CD4-positive, alpha-beta T cell (primary cell): ENCODE measurements at places on chromosomes 4 and X. TPM values are rescaled to one million over a fixed set of nuclear protein-coding genes. Genes with fewer than 3 reads are reported as not detected.
A peak's percentile ranks its signal among the peaks of the same experiment; 100 is the strongest.

Gene CFAP99
- 0.17 TPM for total RNA-seq

Gene RAB9A
- total RNA-seq, result 21.4 TPM

Gene SUPT20HL1
- total RNA-seq, result not detected

Gene CLCN3
- total RNA-seq, result 9.2 TPM

Gene GYG2
- not detected for total RNA-seq

Gene RHOXF1
- total RNA-seq, result not detected

Gene RRAGB
- total RNA-seq, result 7.0 TPM

Gene TCEAL6
- total RNA-seq, result not detected

Gene ADAD1
- total RNA-seq, result not detected

- no peak overlapping the region for H3K27ac ChIP-seq
- no peaks in the 10 kb centered on the region for H3K36me3 ChIP-seq
- no peaks in the 10 kb centered on the region for H3K27me3 ChIP-seq
- no peaks in the 10 kb centered on the region for H3K4me1 ChIP-seq
- DNase-seq, result no peak
These were observed 842.2 kb downstream of the STIM2 start for GRCh38 chr4:27702730-27703431.

- no peaks in the 10 kb centered on the region for H3K36me3 ChIP-seq
- no peaks in the 10 kb centered on the region for H3K4me1 ChIP-seq
- no peak overlapping the region for H3K4me3 ChIP-seq
- no peaks in the 10 kb centered on the region for H3K27me3 ChIP-seq
- no peak for DNase-seq
These were observed 432.2 kb downstream of the PDGFC start for GRCh38 chr4:156539376-156539775.

DNA sequence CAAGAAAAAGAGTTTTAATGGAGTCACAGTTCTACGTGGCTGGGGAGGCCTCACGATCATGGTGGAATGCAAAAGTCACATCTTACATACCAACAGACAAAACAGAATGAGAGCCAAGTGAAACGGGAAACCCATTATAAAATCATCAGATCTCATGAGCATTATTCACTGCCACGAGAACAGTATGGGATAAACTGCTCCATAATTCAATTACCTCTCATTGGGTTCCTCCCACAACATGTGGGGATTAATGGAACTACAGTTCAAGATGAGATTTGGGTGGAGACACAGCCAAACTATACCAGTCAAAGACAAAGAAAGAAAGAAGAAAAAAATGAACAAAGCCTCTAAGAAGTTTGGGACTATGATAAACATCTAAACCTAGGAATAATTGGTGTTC is 158.9 kb downstream of the GC start:
- peaks cover 3% of the 10 kb centered on the region for H3K27me3 ChIP-seq
- DNase-seq, result no peak
- H3K36me3 ChIP-seq, result no peaks in the 10 kb centered on the region
- H3K4me3 ChIP-seq, result no peak overlapping the region
- H3K27ac ChIP-seq, result no peak overlapping the region

DNA sequence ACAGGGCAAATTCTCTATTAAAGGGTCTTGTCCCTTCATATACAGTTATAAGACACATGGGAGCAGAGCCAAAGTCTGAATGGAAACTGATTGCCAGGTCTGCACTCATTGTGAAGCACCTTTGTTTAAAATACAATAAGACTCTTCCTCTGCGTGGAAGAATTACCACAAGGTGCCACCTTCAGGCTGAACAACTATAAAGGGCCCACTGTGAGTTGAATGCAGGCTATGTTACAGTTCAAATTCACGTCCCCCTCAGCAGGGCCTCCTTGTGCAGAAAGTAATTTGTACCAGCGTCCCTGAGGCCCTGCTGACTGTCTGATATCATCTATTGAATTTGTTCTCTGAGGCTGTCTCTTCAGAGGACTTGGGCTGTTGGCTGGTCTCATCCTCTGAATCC is 225.8 kb upstream of the TEX13C start:
- no peak overlapping the region for H3K4me3 ChIP-seq
- DNase-seq, result no peak
- no peaks in the 10 kb centered on the region for H3K36me3 ChIP-seq
- no peaks in the 10 kb centered on the region for H3K4me1 ChIP-seq
- H3K27me3 ChIP-seq, result no peaks in the 10 kb centered on the region

GRCh38 chr4:159027535-159027934 is 75.3 kb upstream of the RAPGEF2 start:
- no peak overlapping the region for H3K27ac ChIP-seq
- no peaks in the 10 kb centered on the region for H3K27me3 ChIP-seq
- H3K4me1 ChIP-seq, result no peaks in the 10 kb centered on the region
- no peak for DNase-seq
- no peak overlapping the region for H3K4me3 ChIP-seq

DNA sequence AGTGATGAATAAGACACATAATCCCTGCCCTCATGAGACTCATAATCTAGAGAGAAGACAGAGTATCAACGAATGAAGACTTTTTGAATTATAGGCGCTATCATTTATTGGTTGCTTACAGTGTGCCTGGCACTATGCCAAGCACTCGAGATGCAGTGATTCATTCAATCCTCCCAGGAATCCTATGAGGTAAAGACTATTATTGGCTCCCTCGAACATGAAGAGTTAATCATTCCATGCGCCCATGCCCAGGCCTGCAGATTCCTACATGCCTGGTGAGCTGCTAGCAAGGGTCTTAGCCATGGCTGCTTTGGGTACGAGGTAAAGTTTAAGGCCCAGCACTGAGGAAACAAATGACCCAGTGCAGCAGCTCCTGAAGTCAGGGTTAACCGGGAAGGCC is 47.0 kb downstream of the TEX13B start:
- no peak overlapping the region for H3K27ac ChIP-seq
- H3K36me3 ChIP-seq, result no peaks in the 10 kb centered on the region
- no peaks in the 10 kb centered on the region for H3K4me1 ChIP-seq
- H3K4me3 ChIP-seq, result no peak overlapping the region
- peaks cover 5% of the 10 kb centered on the region for H3K27me3 ChIP-seq

GRCh38 chr4:48490012-48490679 is at the start of gene ZAR1:
Gene ZAR1, plus strand, starts transcription at chr4:48490252. Its CDS starts 40 bp downstream, at chr4:48490292.
- H3K36me3 ChIP-seq, result no peaks in the 10 kb centered on the region
- H3K4me3 ChIP-seq, result peak within 1 kb of the TSS; percentile 11
- peaks cover 27% of the 10 kb centered on the region for H3K27me3 ChIP-seq

GRCh38 chr4:81257021-81257420 is 42.0 kb upstream of the PRKG2 start:
- H3K27ac ChIP-seq, result no peak overlapping the region
- no peaks in the 10 kb centered on the region for H3K36me3 ChIP-seq
- no peak for DNase-seq
- H3K27me3 ChIP-seq, result peaks cover 3% of the 10 kb centered on the region

- H3K36me3 ChIP-seq, result no peaks in the 10 kb centered on the region
- H3K4me1 ChIP-seq, result no peaks in the 10 kb centered on the region
- no peak overlapping the region for H3K27ac ChIP-seq
- no peak overlapping the region for H3K4me3 ChIP-seq
- no peak for DNase-seq
These were observed 13.4 kb upstream of the PLCXD1 start for GRCh38 chrX:267771-268261.

DNA sequence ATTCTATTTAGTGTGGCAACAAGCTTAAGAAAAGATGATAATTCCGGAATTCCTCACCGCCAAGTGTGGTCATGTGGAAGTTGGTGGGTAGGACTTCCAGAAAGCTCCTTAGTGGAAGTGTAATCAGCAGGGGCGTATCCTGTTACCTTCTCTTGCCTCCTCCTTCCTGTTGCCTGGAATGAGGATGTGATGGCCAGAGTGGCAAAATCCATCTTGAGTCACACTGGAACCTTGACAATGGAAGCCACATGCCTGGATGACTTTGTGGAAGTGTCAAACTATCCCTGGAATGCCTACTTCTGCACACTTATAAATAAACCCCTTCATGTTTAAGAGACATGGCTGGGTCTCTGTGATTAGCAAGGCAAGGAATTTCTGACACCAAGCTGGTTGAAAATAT is 191.0 kb downstream of the PRDM5 start:
- no peak overlapping the region for H3K4me3 ChIP-seq
- DNase-seq, result no peak
- no peak overlapping the region for H3K27ac ChIP-seq
- H3K27me3 ChIP-seq, result no peaks in the 10 kb centered on the region
- no peaks in the 10 kb centered on the region for H3K4me1 ChIP-seq
- H3K36me3 ChIP-seq, result no peaks in the 10 kb centered on the region

- no peak for DNase-seq
- H3K27me3 ChIP-seq, result no peaks in the 10 kb centered on the region
These were observed 45.0 kb upstream of the STOX2 start for GRCh38 chr4:183860119-183860518.

DNA sequence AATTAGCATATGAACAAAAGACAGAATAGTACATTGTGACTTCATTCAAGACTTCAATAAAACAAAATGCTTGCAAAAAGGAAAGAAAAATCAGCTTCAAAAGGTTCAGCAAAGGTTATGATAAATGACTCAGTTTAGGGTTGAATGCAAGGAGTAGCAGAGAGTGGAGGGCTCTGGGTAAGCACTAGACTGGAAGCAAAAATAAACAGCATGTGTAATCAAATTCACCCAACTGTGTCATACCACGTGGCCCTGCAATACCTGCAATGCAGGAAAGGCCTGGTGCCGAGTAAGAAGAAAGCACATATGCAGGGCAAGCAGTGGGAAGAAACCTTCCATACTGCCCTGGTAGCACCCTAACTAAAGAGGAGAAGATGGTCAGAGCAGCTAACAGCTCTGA is 88.7 kb downstream of the ATP11C start:
- no peaks in the 10 kb centered on the region for H3K27me3 ChIP-seq
- H3K27ac ChIP-seq, result no peak overlapping the region
- no peak overlapping the region for H3K4me3 ChIP-seq
- DNase-seq, result no peak

- no peaks in the 10 kb centered on the region for H3K27me3 ChIP-seq
- H3K36me3 ChIP-seq, result no peaks in the 10 kb centered on the region
- H3K4me3 ChIP-seq, result no peak overlapping the region
- H3K4me1 ChIP-seq, result no peaks in the 10 kb centered on the region
- H3K27ac ChIP-seq, result no peak overlapping the region
- DNase-seq, result no peak
These were observed 137.9 kb downstream of the GPC3 start for GRCh38 chrX:133847340-133847994.

GRCh38 chr4:2823301-2823670 is 20.4 kb upstream of the ADD1 start:
- H3K27ac ChIP-seq, result no peak overlapping the region
- H3K4me3 ChIP-seq, result no peak overlapping the region
- DNase-seq, result no peak
- H3K36me3 ChIP-seq, result peaks cover 69% of the 10 kb centered on the region
- H3K4me1 ChIP-seq, result peaks cover 32% of the 10 kb centered on the region
